ENCODE measurements at places on chromosomes 1 and 21.

DNA sequence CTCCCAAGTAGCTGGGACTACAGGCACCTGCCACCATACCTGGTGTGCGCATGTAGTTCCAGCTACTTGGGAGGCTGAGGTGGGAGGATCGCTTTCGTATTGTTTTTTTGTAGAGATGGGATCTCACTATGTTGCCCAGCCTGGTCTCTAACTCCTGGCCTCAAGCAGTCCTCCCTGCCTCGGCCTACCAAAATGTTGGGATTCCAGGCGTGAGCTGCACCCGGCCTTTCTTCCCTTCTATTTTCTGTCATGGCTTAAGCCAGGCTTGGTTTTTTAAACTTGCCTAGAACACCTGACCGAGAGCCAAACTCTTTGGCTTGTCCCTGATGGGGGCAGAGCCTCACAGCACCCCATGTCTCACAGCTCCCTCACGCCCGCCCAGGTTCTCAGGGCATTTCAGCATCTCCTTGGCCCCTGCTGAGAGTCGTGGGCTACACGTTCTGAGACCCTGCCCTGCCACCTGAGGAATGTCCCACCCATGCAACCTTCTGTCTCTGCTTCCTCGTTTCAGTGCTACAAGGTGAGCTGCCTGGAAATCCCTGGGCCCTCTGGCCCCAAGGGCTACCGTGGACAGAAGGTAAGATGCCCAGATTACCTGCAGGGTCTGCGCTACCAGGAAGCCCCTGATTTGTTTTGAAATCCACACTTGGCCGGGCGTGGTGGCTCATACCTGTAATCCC lies 15.7 kb downstream of the COL6A2 start:
- DNase-seq = no peak

DNA sequence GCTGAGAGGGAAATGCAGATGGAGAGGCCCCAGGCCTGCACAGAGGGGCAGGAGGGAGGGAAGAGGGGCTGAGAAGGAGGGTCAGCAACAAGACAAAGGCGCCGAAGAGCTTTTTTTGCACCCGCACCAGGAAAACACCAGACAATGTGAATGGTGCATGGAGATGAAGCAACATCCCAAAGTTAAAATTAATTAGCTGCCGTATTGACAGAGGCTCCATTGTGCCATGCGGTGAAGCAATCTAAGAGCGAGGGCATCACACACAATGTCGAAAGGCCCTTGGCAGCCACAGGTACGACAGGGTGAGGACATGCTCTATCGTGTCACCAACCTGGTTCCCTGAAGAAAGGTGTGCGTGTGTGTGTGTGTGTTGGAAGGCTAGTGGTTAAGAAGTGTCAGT lies 41.2 kb downstream of the SSBP3 start:
- DNase-seq = no peak

- DNase-seq = no peak
Measured at GRCh38 chr1:103058391-103058790, 49.9 kb downstream of the COL11A1 start.

DNA sequence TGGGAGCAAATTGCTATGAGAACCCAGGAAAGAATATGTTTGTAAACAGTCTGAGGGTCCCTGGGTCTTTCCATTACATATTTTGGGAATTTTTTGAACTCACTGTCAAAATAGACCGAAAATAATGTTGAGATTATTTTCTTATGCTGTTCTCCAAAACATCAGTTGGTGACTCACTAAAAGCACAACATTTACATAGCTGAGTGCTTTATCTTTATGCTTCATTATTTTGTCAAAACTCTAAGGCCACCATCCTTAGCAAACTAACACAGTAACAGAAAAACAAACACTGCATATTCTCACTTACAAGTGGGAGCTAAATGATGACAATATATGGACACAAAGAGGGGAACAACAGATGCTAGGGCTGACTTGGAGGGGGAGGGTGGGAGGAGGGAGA lies 459.3 kb downstream of the ADGRL2 start:
- DNase-seq = no peak

- DNase-seq = no peak
Measured at GRCh38 chr1:202202500-202203168, 9.0 kb downstream of the LGR6 start.

DNA sequence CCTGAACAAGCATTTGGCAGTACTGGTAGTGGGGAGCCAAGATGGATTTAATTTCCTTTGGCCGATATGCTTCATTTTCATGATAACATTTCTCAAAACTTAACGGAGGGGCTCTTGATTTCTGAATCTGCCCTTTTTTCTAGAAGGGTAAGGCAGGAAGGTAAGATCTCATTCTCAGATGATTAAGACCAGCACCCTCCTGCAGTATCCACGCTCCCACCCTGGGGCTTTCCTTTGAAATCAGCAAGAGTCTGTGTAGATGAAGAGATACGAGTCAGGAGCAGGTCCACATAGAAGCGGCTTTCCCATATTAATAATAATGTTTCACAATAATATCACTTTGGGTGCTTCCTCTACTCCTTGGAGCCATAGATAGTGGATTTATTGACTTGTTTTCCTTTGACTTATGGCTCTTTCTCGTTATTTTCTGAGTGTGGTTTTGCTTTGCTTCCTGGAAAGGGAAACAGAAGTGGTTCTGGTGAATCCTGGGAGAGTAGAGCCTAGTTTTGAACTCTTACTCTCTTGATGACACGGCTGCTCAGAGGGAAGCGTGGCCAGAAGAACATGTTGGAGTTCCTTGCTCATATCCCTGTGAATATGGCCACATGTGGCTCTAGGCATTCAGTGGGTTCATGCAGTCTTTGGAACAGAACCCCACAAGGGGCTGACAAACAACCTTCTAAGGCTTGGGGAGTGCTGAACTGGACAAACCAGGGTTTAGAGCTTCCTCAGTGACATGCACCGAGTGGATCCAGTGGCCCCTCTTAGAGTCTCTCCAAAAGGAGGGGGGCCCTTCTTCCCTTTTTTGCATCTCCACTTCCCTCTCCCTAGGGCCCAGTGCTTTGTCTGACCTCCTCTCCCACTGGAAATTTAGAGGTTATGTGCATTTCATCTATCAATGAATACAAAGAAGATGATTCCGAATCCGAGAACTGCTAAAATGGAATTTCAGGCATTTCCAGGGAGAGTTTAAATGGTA lies 195.7 kb downstream of the DYRK1A start:
- no peak for DNase-seq

DNA sequence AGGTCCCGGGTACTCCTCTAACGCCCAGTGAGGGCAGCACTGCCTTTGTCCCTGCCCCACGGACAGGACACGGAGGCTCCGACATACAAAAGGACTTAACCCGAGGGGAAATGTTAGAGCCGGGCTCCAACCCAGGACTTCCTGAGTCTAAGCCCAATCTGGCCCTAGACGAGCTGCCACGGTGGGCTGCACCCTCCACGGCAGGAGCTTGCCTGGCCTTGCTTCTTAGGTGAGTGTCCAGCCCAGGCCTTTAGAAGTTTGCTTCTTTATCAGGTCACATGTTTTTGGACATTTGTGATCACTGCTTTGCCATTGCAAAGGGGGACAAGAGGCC lies 11.0 kb upstream of the TMEM200B start:
- DNase-seq = no peak

DNA sequence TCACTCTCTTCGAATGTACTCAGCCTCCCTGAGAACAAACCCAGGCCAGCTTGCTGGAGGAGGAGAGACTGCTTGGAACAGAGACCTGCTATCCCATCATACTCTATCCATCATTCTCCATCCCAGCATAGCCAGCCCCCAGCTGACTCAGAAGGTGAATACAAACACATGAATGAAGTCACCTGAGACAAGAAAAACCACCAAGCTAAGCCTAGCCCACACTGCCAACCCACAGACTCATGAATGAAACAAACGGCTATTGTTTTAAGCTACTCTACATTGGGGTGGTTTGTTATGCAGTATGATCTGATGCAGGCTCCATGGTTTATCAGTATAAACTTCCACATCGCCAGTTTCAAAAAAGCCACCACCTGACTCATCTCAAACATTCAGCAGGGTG lies 395.6 kb downstream of the SETD4 start:
- no peak for DNase-seq

- no peak for DNase-seq
Measured at GRCh38 chr1:177354247-177354646, 183.5 kb downstream of the BRINP2 start.
